OCI-LY7 (cell line): ENCODE measurements at places on chromosomes 1 and 21.

DNA sequence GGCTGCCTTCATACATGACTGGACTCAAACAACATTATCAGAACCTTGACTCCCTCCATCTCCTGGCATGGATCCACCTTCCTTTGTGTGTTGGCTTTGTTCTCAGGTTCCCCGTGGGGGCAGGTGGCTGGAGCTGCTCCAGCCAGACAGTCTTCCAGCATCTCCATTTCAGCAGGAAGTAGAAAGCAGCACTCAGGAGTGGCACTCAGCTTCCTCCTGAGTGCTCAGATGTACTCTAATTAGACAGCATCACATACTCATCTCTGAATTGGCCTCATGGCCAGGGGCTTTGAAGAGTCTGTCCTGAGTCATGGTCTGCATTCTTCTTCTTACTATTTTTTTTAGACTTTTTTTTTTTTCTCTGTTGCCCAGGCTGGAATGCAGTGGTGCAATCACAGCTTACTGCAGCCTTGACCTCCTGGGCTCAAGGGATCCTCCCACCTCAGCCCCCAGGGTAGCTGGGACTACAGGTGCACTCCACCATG, 27.9 kb downstream of the OVAAL start:
- DNase-seq = no peak

- no peak for DNase-seq
These were observed 878.5 kb downstream of the USP25 start for GRCh38 chr21:16608209-16608830.

GRCh38 chr1:77768006-77768405, 8.4 kb upstream of the USP33 start:
- no peak for DNase-seq

GRCh38 chr1:202998836-202999750, 8.1 kb upstream of the TMEM183A start:
- DNase-seq = peak; percentile 83

DNA sequence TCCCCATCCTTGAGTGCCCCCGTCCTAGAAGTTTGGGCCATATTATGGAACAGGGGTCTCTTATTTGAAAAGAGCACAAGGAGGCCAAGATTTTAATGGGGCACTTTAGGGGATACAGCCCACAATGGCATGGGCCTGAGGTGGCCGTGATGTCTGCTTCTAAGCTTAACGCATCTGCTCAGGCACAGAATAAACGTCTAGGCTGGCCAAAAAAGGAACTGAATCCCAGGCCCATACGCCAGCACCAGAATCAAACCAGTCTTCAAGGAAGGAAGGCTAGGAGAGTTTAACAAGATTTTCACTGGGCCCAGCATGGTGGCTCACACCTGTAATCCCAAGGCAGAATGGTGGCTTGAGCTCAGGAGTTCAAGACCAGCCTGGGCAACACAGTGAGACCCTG, 9.2 kb upstream of the SARS1 start:
- DNase-seq = no peak

GRCh38 chr1:68826836-68827235, 330.0 kb upstream of the DEPDC1 start:
- no peak for DNase-seq

GRCh38 chr1:210596641-210597040, 267.9 kb downstream of the HHAT start:
- DNase-seq = no peak

DNA sequence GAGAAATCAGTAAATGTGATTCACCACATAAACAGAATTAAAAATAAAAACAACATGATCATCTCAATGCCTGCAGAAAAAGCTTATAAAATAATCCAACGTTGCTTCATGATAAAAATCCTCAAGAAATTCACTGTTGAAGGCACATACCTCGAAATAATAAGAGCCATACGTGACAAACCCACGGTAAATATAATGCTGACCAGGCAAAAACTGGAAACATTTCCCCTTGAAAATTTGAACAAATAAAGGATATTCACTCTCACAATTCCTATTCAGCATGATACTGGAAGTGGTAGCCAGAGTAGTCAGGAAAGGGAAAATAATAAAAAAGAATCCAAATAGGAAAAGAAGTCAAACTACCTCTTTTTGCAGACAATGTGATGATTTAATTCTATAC, 148.8 kb downstream of the BRINP3 start:
- no peak for DNase-seq

DNA sequence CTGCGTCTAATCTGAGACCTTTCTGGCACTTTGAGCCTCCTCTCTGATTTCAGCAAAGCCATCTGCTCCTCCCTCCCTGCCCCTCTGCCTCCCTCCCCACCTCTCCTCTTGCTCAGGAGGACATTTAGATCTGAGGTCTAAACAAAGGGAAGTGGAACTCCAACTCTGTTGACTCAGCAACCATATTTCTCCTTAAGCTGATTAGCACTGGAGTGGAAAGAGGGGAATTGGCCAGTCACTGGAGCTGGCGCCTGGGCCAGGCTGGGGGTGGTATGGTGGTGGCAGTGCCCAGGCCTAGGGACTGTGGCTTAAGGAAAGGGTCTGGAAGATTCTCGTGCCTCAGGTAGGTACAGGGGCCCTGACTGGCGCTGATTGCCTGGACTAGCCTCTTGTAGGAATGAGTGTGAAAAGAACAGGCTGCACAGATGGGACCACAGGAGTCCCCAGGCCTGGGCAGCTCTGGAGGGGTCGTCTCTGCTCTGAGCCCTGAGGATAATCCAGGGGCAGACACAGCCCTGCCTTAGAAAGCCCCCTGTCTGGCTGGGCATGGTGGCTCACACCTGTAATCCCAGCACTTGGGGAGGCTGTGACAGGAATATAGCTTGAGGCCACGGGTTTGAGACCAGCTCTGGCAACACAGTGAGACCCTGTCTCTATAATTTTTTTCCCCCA, 11.9 kb downstream of the SH2D2A start:
- no peak for DNase-seq

DNA sequence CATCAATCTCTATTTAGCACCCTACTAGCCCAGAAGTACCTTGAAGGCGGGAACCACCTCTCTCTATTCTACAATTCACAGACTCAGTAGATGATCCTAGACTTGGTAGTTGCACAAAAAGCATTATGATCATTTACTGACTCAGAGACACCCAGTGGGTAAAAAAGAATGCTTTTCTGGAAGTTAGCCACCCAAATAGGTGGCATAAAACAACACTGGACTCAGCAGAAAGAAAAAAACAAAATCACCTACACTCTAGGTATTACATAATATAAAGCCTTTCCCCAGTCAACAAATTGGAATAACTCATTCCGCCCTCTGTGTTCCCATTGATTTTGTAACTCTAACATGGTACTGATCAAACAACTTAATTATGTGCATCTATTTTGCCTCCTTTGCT, 126.3 kb downstream of the PTPN14 start:
- DNase-seq = no peak

GRCh38 chr1:19654386-19654785, 10.3 kb downstream of the NBL1 start:
- no peak for DNase-seq

DNA sequence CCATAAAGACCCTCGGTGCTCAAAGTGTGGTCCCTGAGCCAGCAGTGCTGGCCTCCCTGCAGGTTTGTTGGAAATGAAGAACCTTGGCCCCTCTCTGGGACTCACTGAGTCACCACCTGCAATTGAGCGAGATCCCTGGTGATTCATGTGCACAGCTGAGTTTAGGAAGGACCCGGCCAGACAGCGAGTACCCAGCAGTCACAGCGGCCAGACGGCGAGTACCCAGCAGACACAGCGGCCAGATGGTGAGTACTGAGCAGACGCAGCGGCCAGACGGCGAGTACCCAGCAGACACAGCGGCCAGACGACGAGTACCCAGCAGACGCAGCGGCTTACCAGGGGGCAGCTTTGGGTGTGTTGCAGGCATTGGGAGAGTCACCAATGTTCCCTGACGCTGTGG, 123.8 kb downstream of the PRDM16 start:
- DNase-seq = no peak

DNA sequence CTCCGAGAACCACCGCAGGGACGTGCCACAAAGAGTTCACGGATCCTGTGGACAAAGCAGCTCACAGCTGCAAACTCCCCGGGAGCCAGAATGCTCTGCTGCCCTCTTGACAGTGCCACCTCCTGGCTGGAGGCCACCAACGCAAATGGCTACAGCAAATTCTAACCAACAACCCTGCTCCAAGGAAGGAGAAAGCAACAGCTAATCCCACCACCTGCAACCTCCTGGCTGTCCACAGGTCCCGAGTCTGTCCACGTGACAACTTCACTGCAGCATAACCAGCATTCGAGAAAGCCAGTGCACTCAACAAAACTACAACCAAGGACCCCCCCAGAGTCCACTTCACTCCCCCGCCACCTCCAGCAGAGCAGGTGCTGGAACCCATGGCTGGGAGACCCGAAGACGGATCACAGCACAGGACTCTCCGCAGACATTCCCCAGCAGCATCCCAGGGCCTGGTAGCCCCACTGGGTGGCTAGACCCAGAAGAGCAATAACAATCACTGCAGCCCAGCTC, 17.3 kb downstream of the POFUT2 start:
- no peak for DNase-seq

GRCh38 chr21:35216996-35217395, 167.9 kb upstream of the RUNX1 start:
- DNase-seq = no peak

- no peak for DNase-seq
These were observed 1574.2 kb downstream of the PLA2G4A start for GRCh38 chr1:188402986-188403385.

DNA sequence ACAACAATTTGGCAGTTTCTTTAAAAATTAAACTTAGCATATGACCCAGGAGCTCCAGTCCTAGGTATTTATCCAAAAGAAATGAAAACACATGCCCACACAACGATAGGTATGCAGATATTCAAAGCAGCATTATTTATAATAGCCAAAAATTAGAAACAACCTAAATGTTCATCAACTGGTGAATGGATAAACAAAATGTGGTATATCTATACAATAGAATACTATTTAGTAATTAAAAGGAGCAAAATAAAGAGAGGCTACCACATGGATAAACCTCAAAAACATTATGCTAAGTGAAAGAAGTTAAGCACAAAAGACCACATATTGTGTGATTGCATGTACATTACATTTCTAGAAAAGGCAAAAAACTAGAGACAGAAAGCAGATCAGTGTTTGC, 51.3 kb downstream of the ROR1 start:
- DNase-seq = no peak

GRCh38 chr1:193539731-193540459, 353.5 kb upstream of the B3GALT2 start:
- DNase-seq = peak; percentile 41

- no peak for DNase-seq
These were observed 86.3 kb downstream of the MPZL1 start for GRCh38 chr1:167808104-167808503.

GRCh38 chr1:26417111-26417759, 6.6 kb downstream of the LIN28A start:
- peak; percentile 86 for DNase-seq

GRCh38 chr1:173212952-173213491, 5.9 kb upstream of the TNFSF4 start:
- DNase-seq = no peak

DNA sequence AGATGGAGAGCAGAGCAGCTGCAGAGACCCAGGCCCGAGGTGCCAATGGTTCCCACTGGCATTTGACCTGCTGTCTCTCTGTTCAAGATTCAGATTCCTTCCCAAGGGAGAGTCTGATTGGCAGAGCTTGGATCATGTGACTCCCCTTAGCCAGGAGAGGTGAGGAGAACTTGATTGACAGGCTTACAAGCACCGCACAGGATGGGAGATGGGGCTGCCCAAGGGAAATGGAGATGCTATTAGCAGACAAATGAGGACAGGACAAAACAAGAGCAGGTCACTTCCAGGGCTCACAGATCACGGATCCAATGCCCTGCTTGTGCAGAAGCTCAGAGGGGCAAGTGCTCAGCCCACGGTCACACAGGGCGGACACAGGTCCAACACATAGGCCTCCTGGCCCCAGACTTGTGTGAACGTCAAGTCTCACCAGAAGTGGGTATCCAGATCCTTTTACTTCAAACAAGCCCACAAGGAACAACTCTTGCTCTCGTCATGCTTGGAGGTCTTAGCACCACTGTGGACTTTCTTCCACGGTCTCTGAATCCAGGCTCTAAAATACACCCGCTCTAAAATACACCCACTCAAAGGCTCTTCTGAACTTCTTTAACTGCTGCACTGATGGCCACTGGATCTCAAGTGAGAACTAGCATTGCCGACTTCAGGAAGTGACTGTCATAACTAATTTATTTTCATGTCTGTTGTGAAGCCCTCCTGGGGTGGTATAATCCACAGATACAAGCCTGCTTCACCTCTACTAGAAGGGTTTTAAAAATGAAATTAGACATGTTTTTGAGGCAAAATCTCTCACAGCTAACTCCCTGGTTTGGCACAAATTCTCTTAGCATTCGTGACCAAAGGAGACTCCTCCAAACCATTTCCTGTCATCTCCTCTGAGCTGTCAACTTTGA, 274.9 kb downstream of the RRAGC start:
- no peak for DNase-seq

GRCh38 chr1:226121587-226122400, 59.3 kb downstream of the H3-3A start:
- peak; percentile 92 for DNase-seq

- no peak for DNase-seq
These were observed 10.7 kb upstream of the OTUD7B start for GRCh38 chr1:150021191-150021694.

DNA sequence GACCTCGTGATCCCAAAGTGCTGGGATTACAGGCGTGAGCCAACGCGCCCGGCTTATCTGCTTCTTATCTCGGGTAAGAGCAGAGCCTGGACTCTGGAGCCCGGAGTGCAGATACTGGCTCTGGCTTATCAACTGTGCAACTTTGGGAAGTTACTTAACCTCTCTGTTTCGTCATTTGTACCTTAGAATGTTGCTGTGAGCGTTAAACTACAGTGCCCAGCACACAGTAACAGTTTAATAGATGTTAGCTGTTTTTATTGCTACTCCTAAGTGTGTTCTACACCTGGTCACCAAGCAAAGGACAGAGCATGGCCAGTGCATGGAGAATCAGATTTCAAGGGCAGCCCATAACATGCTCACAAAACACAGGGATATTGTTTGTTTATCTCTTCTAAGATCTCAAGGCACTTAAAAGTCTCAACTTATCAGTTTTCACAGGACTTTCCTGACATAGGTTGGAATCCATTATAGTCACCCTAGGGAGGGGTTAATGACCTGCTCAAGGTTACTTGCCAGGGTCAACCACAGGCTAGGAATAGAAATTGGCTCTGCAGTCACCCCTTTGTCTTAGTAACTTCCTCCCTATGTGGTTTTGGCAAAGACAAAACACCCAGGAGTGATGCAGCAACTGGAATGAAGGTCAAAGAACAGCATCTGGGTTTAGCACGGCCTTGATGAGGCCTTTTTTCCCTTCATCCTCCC, 22.5 kb upstream of the SRP9 start:
- no peak for DNase-seq

DNA sequence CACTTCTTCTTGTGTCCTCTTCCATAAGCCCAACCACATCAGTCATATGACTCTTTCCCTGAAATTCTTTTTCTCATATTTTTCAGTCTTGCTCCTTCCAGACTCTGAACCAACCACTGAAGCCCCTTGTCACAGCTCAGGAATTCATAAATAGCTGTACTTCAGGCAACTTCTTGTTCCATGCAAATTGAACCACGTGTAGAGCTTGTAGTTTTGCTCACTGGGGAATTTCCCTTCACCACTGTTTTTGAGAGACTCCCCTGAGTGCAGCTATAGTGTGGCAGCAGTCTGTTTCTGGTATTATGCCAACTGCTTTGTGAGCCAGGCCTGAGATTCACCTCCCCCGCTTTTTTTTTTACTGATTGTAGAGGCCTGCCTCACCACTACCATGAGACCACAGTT, 150.3 kb upstream of the SPAG17 start:
- DNase-seq = peak; percentile 52
